ENCODE measurements at places on chromosomes 13 and 19.

- DNase-seq = no peak
Observed at GRCh38 chr13:39468306-39468705, 134.7 kb downstream of the LHFPL6 start.

GRCh38 chr13:32824675-32825074 lies 191.5 kb upstream of the KL start:
- peak; percentile 95 for DNase-seq

DNA sequence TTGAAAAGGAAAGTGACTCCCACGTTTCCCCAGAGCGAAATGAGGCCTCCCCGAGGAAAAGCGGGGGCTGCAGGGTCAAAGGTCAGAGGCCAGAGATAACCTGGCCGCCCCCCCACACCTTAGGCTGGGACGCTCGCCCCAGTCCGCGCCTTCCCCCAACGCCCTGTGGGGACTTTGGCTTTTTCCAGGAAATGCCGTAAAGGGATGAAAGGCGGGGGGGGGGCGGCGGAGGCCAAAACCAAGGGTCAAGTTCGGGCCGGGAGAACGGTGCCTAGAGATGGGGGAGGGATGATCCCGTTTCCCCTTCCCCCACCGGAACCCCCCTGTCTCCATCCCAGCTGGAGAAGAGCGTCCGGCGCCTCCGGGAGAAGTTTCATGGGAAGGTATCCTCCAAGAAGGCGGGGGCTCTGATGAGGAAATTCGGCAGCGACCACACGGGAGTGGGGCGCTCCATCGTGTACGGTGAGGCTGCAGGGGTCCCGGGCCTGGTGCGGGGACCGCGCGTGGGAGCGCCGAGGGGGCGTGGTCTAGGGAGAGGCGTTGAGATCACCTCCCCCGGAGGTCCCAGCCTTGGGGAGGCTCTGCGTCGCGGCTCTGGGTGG lies 575 bp downstream of the SHFL start:
- DNase-seq = peak; percentile 11

- DNase-seq = no peak
Observed at GRCh38 chr19:19278315-19278714, 5.2 kb upstream of the TM6SF2 start.

GRCh38 chr13:79602936-79603335 lies 122.0 kb downstream of the NDFIP2 start:
- no peak for DNase-seq

- DNase-seq = no peak
Observed at GRCh38 chr19:39182174-39182505, 14.6 kb upstream of the NCCRP1 start.

DNA sequence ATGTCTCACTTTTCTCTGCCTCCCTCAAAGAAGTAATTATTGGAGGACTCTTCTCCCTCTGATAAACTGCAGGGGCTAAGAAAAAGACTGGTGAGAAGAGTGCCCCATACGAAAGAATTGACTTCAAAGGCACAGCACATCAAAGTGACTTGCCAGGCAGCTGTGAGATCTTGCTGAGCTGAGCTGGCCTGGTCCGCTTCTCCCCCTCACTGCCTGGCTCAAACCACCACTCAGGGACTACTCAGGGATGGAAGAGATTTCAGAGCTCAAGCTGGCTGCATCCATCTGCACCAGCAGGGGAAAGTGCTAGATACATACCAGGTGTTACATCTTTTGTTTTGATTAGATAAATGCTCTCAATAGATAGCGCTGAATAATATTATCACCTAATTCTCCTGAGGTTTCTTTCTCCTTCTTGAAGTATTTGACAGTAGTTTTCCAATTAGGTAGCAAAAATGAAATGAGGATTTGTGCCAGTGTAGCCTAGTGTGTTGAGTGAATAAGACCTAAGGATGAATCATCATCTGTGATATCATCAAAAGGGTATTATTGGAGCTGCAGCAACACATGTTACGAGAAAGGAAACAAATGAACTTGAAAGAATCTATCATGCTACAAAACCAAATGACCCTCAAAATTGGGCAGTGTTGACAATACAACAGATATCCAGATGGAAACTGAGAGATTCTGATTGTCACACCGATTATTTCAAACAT lies 379.8 kb downstream of the TBC1D4 start:
- DNase-seq = peak; percentile 18

GRCh38 chr13:95477187-95477586 lies 75.3 kb upstream of the CLDN10 start:
- no peak for DNase-seq

- DNase-seq = no peak
Observed at GRCh38 chr13:32682130-32682529, 95.9 kb downstream of the PDS5B start.

DNA sequence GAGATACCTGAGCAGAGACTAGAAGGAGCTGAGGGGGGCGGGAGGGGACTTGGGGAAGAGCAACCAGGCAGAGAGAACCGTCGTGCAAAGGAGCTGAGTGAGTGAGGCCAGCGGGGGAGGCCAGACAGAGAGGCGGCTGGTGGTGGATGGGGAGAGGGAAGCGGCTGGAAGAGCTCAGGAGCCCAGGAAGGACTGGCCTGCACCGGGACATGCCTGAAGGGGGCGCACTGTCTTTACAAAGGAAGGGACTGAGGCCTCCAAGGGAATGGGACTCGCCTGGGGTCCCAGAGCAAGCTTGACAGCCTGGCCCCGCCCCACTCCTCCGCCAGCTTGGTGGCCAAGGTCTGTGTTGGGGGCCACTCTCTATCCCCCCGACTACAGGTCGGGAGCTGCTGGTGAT lies 14.9 kb downstream of the ONECUT3 start:
- DNase-seq = peak; percentile 25

DNA sequence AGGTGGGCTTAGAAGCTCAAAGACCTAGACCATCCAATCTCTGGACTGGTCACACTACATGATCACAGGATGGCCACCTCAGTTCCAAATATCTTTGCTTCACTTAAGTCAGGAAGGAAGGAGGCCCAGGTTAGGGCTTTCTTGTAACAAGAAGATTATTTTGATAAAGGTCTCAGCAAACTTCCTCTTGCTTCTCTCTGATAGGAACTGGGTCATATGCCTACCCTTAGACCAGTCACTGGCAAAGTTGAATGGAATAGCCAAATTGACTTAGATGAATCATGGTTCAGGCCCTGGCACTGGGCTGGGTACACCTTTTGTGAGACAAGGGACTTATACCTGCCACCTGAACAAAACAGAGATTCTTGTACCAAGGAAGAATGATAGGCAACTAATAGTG lies 11.0 kb downstream of the FRY start:
- DNase-seq = no peak

- DNase-seq = no peak
Observed at GRCh38 chr19:28224441-28224840, 988.5 kb downstream of the UQCRFS1 start.

DNA sequence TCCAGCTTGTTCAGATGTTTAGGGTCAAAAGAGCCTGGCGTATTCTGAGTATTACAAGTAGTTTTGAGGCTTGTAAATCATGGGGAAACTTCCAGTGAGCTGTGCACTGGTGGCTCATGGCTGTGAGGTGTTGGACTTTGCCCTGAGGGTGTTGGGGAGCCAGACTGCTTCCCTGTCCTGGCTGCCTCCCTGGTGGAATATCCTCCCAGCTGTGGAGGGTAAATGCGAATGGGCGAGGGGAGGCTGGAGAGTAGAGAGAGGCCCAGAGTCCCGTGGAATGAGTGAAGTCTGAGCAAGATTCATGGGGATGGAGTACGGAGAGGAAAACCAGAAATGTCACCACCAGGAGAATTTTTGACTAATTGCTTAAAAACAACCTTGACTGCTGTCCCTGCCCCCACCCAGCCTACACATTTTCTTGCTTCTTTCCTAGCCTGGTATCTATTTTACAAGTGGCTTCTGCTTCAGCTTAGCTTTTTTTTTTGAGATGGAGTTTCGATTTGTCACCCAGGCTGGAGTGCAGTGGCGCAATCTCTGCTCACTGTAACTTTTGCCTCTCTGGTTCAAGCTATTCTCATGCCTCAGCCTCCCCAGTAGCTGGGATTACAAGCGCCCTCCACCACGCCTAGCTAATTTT lies 3.7 kb downstream of the SNRPA start:
- peak; percentile 44 for DNase-seq

GRCh38 chr13:53182724-53183123 lies 154.1 kb downstream of the OLFM4 start:
- DNase-seq = no peak

DNA sequence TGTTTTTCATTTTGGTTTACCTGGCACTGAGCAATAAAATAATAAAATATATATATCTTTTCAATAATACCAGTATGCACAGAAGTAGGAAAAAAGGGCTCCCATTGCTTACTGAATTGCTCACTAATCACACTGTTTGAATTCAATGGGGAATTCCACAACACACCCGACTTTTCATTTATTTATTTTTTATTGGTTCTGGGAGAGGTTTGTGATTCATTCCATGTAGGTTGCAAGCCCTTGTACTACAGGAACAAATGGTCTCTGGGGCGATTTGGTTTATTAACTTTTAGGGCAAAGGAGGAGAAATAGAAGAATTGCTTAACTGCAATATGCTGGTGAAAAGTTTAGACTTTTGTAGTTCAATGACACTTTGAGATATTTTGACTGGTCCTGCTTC lies 207.4 kb downstream of the DCT start:
- DNase-seq = no peak

DNA sequence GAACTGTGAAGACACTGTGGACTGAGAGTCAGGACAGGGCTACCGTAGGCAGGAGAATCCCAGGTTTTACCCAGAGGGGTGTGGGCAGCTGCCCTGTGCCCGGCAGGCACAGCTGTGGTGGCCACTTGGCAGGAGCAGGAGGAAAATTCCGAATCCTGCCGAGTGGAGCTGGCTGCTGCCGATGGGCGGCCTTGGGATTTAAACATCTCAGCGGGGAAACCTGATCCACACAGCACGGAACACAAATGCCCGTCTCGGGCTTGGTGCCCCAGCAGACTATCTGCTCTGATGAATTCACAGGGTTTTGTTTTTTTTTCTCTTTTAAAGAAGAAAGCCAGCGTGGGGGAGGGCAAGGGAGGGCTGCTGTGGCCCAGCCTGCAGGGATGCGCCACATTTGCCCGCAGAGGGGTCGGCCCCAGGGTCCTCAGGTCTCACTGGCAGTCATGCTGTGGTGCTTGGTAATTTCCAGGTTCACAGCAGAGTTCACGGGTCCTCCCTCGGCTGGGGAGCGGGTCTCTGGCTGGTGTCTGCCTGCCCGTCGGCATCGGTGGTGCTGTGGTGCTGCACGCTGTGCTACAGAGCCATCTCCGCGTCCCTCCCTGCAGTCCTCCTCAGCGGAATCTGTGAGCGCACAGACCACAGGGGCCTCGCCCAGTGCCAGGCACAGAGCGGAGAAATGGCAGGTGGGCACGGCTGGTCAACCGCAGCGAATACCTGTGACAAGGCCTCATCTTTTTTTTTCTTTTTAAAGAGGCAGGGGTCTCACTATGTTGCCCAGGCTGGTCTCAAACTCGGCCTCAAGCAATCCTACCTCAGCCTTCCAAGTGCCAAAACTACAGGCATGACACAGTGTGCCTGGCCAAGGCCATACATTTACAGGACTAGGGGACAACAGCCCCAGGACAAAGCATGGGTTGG lies 28.1 kb downstream of the MPND start:
- DNase-seq = no peak

GRCh38 chr19:49067554-49067953 lies 2.9 kb upstream of the NTF4 start:
- no peak for DNase-seq

DNA sequence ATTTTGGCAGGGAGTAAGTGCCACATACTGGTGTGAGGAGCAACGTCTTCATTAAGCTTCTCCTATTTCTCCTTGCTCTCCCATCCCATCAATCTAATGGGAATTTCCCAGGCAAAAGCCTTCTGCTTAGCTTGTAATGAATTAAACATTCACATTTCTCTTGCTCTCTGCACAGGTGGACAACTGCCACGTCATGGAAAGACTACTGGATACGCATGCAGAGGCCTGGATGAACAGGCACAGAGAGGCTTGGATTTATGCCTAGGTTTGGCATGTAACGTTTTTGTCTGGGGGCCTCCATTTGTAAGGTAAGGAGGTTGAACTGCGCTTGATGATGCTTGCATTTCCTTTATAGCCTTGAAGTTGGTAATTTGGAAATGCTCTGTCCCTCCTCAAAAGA lies 374.8 kb downstream of the KLF12 start:
- no peak for DNase-seq

DNA sequence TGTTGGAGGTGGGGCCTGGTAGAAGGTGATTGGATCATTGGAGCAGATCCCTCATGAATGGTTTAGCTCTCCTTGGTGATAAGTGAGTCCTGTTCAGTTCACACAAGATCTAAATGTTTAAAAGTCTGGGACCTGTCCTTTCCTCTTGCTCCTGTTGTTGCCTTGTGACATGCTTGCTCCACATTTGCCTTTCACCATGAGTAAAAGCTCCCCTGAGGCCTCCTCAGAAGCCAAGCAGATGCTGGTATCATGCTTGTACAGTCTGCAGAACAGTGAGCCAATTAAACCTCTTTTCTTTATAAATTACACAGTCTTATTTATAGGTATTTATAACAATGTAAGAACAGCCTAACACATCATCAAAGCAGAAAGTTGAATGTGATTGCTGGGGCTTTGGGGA lies 24.2 kb upstream of the RFC3 start:
- DNase-seq = no peak

- no peak for DNase-seq
Observed at GRCh38 chr13:94323764-94324758, 155.4 kb downstream of the DCT start.

DNA sequence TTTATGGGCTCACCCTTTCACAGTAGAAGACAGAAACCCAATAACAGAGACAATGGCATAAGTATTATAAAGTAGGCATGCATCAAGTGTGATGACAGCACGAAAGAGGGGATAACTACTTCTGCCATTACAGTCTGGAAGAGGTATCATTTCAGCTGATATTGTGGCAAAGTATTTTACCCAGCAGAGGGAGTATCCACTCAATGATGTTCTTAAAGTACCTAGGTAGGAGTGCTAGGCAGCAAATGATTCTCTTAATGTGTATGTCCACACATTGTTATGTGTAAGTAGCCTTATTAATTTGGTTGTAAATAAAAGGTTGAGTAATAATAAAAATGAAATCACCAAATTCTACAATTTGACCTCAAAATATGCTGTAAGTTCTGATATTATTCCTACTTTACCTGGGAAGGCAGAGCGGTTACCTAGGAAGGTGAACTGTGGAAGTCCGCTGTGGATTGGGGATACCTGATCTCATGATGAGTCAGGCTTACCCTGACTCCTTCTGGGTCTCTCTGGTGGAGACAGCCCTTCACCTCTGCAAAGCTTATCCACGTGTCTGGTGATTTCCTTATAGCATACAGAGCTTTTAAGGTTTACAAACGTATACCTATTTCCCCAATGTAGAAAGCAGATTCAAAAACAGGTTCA lies 4.1 kb upstream of the UBAC2 start:
- DNase-seq = peak; percentile 20

GRCh38 chr13:20812890-20813289 lies 39.1 kb upstream of the EEF1AKMT1 start:
- no peak for DNase-seq

DNA sequence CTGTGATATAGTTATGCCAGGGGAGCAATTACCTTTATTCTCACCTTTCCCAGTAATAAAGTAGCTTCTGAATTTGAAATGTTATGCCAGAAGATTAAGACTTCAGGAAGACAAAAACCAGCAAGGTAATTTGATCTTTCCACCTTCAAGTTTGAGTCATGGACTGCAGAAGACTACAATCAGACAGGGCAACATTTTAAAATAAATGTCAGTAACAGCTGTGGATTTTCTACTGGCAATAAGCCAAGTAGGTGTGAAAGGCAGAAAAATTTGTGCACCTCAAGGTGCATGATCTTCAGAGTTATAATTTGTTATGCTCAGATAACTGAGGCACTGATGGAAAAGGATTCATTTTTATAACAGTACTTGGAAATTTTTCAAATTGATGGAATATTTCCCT lies 54.9 kb downstream of the SLITRK1 start:
- no peak for DNase-seq

- DNase-seq = no peak
Observed at GRCh38 chr19:31270897-31271296, 78.3 kb downstream of the TSHZ3 start.

- peak; percentile 96 for DNase-seq
Observed at GRCh38 chr13:29743201-29743786, 107.1 kb downstream of the UBL3 start.
